Stimulated activated CD4-positive, alpha-beta T cell treated with anti-CD3 and anti-CD28 coated beads, Interleukin-2, amount 100 ng/mL, for 48 hours (primary cell): ENCODE measurements at places on chromosomes 11 and 22.

GRCh38 chr22:37627121-37627520 lies 12.3 kb upstream of the SH3BP1 start:
- DNase-seq, result no peak

GRCh38 chr11:94735907-94736306 lies 32.2 kb upstream of the AMOTL1 start:
- DNase-seq, result no peak

- DNase-seq, result no peak
Observed at GRCh38 chr11:103662880-103663279, 373.6 kb upstream of the DDI1 start.

- no peak for DNase-seq
Observed at GRCh38 chr11:58254936-58255335, 13.1 kb downstream of the OR10W1 start.

DNA sequence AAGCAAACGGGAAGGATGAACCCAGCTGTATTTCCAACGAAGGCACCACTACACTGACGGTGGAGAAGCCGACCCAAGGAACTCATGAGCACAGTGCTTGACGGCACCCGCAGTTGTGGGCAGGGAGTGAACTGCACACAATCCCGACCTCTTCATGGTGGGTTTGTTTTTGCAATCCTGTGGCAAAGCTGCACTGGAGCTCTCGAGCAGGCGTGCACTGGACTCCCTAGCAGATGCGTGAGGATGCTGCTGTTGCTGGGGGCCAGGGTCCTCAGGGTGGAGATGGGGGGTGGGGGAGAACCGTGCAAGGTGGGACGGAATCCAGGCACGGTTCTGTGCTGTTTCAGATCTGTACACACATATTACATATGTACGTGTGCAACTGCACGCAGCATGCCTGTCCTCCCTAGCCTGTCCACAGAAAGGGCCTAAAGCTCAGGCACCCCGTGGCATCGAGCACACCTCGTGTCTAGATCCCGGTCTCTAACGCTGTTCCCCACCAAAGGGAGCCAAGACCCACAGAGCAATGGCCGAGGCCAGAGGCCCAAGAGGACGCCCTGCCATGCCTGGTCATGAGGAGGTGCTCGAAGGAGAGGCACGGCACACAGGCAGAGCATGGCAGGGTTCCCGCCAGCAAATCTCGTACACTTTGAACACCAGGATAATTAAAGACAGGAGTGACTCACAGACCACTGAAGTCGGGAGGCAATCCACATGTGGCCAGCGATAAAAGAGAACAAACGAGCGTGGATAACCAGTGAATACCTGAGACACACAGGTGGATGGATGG lies 17.6 kb downstream of the ALG12 start:
- no peak for DNase-seq

- DNase-seq, result no peak
Observed at GRCh38 chr11:43689167-43689566, 8.6 kb downstream of the HSD17B12 start.

GRCh38 chr11:8732748-8733241 lies 50.2 kb downstream of the RPL27A start:
- DNase-seq, result no peak

GRCh38 chr22:42855721-42856120 lies 1.4 kb downstream of the ARFGAP3 start:
- no peak for DNase-seq

DNA sequence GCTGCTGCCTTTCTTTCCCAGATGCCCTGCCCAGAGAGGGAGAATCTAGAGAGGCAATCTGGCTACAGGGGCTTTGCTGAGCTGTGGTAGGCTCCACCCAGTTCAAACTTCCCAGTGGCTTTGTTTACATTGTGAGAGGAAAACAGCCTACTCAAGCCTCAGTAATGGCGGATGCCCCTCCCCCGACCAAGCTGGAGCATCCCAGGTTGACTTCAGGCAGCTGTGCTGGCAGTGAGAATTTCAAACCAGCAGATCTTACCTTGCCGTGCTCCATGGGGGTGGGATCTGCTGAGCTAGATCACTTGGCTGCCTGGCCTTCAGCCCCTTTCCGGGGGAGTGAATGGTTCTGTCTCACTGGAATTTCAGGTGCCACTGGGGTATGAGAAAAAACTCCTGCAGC lies 12.2 kb downstream of the BDNF start:
- no peak for DNase-seq

DNA sequence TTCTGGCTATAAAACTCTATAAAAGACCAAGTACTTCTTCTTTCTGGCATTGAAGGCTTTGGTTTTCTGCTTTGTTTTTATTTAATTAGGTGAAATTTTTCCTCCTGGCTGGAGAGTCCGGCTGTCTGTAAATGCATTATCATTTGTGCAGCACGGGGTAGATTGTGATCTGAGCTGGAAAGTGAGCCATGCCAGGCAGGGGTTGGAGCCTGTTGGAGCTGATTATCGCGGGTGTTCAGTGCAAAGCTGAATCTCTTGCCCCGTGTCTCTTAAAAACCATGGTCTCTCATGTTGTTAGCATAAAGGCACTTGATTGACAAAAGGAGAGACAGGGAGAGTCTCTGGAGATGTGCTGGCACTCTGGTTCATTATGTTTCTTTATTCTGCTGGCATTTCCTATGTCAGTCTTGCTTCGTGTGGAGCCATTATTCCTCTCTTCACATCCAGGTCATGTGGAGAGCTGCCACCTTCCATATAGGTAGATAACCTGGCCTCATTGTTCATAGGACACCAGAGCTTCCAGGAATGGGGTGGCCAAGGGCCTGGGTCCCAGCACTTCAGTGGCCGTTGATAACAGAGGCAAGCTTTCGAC lies 75.2 kb downstream of the LDLRAD3 start:
- no peak for DNase-seq

DNA sequence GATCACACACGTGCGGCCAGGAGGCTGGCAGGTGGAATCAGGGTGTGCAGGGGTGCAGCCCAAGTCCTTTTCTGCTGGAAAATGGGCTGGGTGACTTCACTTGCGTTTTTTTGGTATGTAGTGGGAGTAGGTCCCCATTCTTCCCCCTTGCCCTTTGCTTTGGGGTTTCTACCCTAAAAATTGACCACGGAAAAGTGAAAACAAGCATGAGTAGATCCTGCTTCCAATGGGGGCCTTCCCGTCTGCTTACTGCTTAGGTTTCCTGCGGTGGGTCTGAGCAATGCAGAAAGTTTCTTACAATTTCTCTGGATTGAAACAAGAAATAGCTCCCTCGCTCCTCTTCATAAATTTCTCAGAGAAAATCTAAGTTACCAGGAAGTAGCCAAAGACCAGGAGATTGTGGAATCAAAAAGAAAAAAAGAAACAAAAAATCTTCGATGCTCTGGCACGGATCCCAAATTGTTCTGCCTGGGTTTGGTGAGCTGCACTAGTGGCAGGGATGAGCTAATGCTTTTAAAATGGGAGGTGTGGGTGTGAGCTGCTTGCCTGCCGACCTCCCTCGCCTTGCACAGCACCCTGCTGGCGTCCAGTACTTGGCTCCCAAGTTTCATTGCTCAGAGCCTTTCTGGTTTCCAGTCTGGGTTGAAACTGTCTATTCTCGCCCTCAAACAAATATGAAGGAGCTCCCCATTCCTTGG lies 2.4 kb downstream of the TIMP3 start:
- no peak for DNase-seq

- DNase-seq, result no peak
Observed at GRCh38 chr11:24356501-24356900, 140.4 kb upstream of the LUZP2 start.

DNA sequence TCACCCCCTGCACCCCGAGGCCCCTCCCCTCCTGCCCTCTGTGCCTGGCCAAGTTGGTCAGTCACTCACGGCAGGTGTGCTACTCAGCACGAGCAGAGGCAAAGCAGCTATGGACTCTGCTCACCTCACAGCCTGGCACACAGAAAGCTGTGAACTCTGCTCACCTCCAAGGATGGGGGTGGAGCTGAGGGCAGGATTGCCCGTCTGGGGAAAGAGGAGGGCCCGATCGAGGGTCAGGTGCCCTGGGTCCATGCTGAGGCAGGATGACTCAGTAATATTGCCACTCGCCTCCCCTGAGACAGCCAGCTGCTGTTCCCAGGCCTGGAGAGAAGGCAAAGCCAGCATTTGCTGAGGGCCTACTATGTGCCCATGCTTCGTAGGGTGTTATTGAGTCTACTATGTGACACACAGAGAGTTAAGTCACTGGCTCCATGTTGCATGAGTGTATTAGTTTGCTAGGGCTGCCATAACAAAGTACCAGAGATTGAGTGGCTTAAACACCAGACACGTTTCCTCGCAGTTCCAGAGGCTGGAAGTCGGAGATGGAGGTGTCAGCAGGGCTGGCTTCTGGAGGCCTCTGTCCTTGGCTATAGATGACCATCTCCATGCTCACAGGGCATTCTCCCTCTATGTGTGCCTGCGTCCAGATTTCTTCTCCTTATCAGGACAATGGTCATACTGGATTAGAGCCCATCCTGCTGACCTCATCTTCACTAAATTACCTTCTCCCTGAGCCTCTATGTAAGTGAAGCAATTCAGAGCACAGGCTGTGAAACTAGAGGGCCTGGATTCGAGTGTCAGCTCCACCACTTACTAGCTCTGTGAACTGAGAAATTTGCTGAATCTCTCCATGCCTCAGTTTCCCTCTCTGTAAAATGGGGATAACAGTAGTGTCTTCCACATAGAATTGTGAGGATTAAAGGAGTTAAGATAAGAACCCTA lies 13.2 kb upstream of the TSKU start:
- DNase-seq, result no peak

GRCh38 chr11:102142333-102142732 lies 32.1 kb downstream of the YAP1 start:
- no peak for DNase-seq

- no peak for DNase-seq
Observed at GRCh38 chr11:74142624-74143023, 28.2 kb downstream of the C2CD3 start.

- DNase-seq, result no peak
Observed at GRCh38 chr11:47378010-47378835, at the start of gene SPI1. TSS of gene SPI1 (minus strand) at chr11:47378547. CDS start at chr11:47378353, 194 bp downstream.
